ENCODE measurements at places on chromosomes 1 and 21.
A peak's percentile ranks its signal among the peaks of the same experiment; 100 is the strongest.

DNA sequence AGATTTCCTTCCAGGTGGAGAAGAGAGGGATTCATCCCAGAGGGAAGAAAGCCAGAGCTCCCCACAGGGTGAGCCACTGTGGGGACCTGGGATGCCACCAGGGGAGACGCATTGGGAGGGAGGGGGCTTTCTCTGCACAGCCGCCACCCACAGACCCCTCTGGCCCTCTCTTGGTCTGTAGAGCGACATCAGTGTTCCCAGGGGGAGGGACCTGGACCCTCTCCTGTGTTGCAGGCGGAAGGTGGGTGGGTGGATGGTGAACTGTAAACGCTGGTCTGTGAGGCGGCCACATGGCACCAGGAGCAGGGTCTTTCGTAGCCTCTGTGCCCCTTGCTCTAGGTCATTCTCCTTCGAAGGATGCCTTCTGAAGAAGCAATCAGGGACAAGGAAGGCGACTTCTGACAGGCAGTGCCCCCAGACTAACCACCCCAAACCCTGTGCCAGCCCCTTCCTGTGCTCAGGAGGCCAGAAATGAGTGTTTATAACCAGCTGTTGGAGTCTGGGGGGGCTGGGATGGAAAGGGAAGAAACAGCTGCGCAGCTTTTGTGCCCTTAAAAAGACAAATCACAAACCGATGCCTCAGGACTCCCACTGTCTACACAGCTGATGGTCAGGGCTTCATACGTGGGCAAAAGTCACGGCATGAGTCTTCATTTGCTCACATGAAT, 121.4 kb upstream of the ZBTB40 start:
- DNase-seq = no peak

GRCh38 chr1:150567341-150567716, 12.1 kb downstream of the MCL1 start:
- DNase-seq = no peak

DNA sequence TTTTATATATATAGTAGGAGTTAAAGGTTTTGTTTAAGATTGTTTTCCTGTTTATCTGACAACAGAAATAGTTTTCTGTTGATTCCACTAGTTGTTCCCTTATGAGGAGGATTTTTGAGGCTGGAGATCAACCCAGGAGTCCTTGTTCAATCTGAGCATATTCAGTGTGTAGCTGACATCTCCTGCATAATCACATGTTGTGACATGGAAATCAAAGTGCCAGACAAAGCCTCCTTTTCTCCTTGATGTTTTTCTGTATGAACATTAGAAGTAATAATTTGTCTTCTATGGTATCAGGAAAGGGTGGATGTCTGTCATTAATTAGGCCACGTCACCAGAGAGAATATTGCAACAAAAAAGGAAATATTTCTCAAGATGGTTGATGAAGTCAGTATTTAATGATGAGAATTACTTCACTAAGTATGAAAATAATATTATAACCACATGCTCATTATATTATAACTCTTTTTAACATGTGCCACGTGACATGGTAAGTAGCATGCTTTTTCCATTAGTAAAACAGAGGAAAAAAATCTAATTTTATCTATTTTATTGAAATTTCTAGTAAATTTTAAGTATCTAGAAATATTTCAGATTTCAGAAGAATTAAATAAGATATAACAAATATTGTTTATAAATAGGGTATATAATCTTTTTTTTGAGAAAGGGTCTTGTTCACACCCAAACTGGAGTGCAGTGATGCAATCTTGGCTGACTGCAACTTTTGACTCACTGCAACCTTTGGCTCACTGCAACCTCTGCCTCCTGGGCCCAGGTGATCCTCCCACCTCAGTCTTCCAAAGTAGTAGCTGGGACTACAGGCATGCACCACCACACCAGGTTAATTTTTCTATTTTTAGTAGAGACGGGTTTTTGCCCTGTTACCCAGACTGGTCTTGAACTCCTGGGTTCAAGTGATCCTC, 223.5 kb downstream of the HMCN1 start:
- DNase-seq = no peak

DNA sequence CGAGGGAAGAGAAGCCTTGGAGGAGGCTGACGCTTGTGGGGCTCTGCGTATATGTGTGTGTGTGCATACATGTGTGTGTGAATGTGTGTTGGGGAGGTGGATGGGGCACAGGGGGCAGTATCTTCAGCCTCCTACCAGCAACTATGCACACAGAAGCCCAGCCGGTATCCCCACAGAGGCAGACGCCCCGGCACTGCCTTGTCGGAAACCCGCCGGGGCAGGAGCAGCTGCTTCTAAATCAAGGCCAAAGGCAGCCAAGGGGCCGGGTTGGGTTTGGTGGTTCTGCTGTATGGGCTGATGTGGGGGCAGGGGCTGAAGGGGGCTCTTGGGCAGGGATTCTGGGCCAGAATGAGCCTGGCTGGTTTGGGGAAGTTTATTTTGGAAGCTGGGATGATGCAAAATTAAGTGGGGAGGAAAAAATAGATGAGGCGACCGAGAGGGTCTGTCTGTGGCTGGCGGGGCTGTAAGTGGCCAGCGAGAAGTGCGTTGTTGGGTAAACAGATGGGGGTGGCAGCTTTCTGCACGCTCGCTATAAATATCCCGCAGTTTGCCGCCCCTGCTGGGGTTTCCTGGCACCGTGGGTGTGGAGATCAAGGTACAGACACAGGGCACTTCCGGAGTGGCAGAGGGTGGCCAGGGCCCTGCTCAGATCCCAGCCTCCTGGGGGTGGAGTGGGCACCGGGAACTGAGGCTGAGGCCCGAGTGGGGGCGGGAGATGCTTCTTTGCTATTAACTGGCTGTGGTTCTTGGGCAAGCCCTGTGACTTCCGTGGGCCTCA, 11.0 kb upstream of the WNT4 start:
- DNase-seq = no peak

- DNase-seq = no peak
Observed at GRCh38 chr1:32350785-32351398, 11.4 kb downstream of the FAM229A start.

- no peak for DNase-seq
Observed at GRCh38 chr1:5571438-5571837, 420.8 kb downstream of the NPHP4 start.

DNA sequence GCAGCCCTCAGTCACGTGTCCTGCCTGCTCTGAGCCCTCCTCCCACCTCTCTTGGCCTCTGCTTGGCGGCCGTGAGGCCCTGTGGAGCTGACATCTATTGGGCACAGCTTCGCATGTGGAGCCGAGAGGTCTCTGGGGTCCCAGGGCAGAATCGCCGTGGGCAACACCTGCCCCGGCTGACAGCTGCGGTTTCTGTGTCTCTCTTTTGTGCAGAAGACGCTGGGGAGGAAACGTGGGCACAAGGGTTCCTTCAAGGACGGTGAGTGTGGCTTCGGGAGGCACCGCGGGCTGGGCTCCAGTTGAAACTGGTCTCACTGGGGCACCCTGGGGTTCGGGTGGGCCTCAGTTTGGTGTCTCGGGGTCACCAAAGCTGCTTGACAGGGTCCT, 11.5 kb downstream of the ARHGEF16 start:
- DNase-seq = no peak

DNA sequence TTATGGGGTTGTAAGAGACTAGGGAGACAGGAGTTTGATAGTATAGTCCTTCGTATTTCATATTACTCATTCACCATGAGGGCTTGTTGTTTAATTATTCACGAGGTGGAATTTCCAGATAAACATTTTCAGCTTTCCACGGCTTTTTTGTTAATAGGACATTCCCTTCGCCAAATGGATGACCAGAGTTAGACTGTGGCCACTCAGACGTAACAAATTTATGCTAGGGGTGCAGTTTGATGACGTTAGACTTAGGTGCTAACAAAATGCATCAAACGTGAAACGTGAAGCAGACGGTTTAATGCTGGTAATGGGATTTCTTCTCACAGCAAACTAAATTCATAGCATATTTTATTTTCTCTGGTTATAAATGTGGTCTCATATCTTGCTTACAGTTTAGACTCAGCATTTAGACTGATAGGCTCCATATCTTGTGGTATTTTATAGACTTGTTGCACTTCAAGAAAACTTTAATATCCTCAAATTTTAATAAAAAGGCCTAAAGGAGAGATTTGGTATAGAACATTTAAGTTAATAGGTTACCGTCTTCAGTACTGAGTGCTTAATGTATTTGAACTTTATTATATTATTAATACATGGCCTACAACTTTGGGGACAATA, 2.3 kb downstream of the DHX9 start:
- DNase-seq = no peak

DNA sequence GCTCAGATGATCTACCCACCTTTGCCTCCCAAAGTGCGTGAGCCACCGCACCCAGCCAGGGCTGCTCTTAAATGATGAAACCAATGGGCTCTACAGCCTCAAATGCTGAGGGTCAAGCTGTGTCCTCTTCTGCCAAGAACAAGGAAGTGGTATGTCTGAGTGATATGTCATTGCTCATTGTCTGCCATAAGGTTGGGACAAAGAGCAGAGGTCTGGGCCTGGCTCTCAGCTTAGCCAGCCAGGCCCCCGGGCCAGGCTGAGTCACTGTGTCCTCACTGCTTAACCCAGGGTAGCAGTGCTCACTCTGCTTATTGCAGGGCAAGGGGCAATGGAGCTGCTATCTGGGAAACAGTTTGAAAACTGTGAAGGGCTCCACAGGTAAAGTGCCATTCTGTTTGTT, 8.3 kb upstream of the ETS2 start:
- no peak for DNase-seq

- no peak for DNase-seq
Observed at GRCh38 chr1:196584696-196585095, 23.5 kb downstream of the KCNT2 start.

DNA sequence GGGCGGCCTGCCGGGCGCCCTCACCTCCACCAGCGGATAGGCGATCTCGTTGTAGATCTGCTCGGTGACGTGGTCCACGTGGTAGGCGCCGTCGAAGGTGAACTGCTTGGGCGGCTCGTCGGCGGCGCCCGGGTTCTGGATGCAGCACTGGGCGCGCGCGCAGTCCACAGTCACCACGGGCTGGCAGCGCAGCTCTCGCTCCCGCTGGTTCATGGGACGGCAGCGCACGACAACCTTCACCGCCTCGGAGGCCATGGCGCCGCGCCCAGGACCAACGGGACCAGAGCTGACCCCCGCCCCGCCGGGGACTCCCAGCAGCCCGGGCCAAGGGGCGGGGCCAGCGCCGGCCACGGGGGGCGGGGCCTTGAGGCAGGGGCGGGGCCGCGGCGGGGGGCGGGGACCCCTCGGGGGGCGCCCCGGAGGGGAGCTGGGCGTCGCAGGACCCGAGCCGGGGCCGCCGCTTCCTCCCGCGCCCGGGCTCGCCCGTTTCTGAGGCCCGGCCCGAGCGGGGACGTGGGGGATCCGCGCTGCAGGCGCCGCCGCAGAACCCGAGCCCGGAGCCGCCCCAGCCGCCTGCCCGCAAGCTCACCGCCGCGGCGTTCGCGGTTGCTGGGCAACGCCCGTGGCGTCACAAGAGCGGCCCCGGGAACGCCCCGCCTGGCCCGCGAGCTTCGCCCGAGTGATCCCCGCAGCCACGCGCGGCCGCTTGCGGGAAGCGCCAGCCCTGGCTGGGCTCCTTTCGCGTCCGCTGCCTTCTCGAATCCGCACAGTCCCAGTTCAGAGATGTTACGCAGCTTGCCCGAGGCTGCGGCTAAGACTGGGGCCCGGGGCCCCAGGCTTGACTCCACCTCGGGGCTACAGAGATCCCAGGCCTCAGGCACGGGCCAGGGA, at the start of gene KIF17:
Gene KIF17 (minus strand): TSS at position 556 of the 891 bp plus-strand sequence. CDS start 301 bp downstream, at position 255.
- peak; percentile 88 for DNase-seq

- peak; percentile 47 for DNase-seq
Observed at GRCh38 chr1:29237129-29237821, 953 bp downstream of the PTPRU start.

DNA sequence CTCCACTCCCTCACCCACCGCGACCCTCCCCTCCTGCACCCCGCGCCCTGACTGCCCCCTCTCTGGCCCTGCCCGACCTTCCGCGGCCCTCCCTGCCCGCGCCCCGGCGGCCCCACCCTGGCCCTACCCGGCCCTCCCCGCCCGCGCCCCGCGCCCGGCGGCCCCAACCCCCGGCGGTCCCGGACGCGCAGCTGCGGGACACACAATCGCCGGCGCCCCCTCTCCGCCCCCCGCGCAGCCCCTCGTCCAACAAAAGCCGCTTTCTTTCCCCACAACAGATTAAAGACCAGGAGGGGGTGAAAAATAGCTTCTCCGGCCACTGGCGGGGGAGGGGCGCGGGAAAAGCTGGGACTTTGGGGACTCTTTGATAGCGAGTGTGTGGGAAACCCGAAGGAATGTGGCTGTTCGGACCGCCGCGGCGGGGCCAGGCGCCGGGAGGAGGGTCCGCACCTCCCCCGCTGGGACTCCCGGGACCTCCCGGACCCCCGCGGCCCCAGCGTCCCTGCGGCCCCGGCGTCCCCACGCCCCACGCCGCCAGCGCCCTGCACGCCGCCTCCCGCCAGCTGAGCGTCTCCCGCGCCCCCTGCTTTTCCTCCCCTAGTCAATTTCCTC, 8.8 kb upstream of the ID3 start:
- no peak for DNase-seq

GRCh38 chr1:94335950-94336349, 82.2 kb upstream of the ABCD3 start:
- peak; percentile 86 for DNase-seq

GRCh38 chr1:17393230-17393629, 21.2 kb downstream of the PADI6 start:
- DNase-seq = no peak

DNA sequence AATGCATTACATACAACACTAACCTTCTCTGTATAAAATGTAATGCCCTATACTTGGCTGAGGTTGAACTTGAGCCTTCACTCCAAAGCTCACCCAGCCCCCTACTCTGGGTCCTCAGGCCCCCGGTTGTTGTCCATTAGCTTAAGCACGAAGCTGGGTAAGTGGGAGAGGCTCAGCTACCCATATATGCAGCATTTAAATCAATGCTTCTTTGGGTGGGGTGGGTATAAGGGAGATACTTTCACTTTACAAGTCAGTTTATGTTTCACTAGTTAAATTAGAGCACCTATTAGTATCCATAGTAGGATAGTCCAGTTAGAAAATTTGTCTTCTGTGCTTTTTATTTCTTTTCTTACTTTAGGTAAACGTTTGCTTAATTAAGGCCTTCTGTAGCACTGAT, 151.4 kb downstream of the LMX1A start:
- DNase-seq = no peak

- DNase-seq = no peak
Observed at GRCh38 chr1:165344198-165344597, 12.3 kb downstream of the LMX1A start.

DNA sequence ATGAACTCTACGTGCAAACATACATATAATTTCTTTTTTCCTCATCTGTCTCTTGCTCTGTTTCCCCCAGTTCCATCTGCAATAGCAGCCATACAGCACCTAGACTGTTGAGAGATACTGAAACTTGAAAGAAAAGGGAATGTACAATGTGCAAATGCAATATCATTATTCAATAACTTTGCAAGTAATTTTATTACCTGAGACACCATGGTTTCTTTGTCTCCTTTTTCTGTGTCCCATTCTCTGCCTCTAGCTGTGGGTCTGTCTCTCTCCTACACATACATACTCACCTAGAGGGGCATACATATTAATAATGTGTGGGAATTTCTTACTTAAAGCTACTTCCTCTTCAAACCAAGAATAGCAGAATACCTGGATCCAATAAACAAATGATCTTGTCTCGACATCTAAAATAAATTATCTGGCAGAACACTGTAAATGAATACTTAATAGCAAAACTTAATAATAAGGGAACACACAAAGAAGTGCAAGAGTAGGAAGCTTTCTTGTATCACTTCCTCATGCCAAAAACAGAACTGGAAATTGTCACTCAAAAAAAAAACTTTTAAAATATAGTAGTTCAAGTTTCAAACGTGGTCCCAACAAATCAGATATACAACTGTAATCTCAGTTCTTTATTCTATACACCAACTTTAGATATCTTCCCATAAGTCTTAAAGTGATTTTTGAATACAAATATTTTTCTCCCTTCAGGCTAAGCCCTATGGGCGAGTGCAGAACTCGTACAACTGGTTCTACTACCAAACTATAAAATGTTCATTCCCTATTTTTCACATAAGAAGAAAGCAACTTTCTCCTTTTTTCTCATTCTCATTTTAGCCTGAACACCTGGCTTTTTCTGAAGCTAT, 194.6 kb downstream of the NRIP1 start:
- DNase-seq = peak; percentile 27

All from common myeloid progenitor, CD34-positive (primary cell).